Activated CD8-positive, alpha-beta memory T cell treated with anti-CD3 and anti-CD28 coated beads for 48 hours (primary cell): ENCODE measurements at places on chromosomes 1 and 21.

DNA sequence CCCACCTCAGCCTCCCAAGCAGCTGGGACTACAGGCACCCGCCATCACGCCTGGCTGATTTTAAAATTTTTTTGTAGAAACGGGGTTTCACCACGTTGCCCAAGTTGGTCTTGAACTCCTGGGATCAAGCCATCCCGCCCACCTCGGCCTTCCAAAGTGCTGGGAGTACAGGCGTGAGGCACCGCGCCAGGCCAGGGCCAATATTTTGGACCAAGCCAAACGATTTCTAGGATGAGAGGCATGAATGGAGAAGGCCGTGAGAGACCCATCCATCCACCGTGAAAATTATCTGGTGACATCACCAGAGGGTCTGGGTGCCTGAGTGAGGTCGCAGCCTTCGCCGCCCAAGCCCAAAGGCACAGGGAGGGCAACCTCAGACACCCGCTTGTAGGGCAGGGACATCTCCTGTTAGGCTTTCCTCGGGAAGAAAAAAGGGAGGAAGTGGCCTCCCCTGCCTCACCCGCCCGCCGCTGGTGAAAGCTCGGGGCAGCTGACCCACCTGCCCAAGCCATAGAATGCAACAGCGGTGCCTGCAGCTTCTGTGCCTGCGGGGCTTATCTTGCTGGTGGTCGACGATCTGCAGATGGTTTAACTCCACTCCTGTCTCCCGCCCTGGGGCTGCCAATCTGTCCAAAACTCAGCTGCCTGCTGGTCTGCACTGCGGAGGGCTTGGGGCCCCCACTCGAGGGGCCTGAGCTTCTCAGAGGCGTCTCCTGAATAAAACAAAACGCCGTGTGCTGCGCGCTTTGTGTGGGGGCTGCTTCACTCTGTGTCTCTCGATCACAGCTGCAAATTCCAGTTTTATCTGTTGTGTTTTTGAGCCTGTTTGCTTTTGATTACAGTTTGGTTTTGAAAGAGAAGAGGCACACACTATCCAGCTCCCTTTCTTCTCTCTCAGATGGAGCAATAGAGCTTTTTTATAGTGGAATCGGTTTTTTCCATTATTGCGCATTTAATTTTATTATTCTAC is 85.8 kb downstream of the MRPS6 start:
- DNase-seq: no peak

DNA sequence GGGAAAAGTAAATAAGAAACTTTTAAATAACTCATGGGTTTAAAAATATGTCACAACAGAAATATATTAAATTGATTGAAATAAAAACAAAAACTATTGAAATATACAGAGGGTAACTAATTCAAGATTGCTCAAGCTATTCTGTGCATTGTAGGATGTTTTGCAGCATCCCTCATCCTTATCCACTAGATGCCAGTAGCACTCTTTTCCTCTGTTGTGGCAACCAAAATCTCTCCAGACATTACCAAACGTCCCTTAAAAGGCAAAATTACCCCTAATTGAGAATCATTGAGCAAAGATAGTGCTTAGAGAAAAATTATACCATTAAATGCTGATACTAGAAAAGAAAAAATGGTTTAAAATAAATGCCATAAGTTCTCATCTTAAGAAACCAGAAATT is 682.6 kb downstream of the RWDD3 start:
- no peak for DNase-seq

- DNase-seq: no peak
Measured at GRCh38 chr1:15429701-15430149, 8.5 kb upstream of the CTRC start.

DNA sequence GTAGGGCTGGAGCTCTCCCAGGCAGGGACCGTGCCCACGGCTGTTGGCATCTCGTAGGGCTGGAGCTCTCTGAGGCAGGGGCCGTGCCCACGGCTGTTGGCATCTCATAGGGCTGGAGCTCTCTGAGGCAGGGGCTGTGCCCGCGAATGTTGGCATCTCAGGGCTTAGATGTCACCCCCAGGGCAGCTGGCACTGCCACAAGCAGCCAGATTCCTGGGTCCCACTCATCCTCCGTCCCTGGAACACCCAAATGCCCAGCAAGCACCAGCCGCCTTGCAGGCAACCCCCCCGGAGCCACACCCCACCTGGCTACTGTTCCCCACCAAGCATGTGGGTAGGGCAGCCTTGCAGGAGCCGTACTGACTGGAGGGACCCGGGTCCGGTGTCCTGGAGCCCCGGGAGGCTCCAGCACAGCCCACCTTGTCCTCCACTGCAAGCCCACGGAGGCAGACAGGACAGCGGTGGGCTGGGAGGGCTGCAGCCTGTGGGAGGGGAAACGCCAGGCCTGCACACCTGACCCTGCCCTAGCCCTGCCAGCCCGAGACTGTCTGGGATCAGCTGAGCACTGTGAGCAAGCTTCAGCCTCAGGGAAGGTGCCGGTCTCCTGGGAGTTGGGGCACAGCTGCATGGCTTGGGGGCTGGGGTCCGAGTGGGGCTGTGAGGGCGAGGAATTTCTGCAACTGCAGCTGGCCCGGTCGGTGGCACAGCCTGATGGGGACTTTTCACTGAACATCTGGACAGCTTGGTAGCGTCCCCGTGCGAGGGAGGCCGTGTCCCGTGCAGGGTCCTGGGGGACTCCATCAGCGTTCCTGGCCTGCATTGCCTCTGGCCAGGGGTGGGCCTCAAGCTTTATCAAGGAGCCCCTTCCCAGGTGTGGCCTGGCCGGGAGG is 53.6 kb downstream of the COL18A1 start:
- DNase-seq: no peak

GRCh38 chr21:44628707-44629391 is 2.0 kb downstream of the KRTAP10-9 start:
- DNase-seq: no peak

DNA sequence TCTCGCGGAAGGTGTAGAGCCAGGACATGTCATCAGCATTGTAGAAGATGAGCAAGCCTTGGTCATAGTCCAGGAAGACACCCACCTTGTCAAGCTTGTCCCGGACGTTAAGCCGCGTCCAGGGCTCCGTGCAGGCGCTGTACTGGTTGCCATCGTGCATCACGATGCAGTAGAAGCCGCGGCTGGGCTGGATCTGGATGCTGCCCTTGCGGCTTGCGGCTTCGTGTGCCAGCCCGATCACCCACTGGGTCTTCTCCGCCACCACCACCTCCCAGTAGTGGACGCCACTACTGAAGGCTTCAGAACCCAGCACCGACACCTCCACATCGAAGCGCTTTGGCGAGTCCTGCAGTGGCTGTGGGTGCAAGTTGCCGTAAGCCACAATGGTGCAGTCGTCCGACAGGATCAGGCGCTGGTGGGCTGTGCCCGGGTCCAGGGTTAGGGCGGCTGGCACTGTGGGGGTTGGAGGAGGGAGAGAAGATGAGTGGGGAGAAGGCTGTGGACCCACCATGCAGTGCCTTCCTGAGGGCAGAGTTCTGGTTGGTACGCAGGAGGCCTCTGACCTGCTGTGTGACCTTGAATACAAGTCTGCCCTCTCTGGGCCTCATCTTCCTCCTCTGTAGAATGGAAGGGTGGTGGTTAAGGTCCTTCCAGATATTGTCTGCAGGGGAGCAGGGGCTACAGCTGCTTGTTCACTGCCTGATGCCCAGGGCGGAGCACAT is 34.4 kb downstream of the TRIM62 start:
- no peak for DNase-seq

DNA sequence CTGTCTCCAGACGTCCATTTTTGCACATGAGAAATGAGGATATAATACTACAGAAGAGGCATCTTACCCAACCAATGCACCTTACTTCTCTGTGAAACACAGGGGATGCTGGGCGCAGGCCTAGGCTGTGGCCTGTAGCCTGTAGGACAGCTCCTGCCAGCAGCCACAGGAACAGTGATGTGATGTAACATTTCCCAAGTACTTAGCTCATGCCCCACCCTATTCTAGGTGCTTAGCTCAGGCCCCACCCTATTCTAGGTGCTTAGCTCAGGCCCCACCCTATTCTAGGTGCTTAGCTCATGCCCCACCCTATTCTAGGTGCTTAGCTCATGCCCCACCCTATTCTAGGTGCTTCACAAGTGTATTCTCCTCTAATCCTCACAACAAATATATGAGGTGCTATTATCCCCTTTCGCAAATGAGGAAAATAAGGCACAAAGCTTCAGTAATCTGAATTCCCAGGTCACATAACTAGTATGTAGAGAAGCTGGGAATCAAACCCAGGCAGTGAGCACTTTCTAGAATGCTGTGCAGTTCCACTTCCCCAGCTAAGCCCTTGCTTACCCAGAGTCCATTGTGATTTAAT is 4.6 kb upstream of the NAXE start:
- DNase-seq: no peak

- DNase-seq: no peak
Measured at GRCh38 chr21:32452641-32453040, 40.1 kb downstream of the EVA1C start.

- DNase-seq: no peak
Measured at GRCh38 chr1:228929476-228930027, 194.3 kb downstream of the RHOU start.

- DNase-seq: peak; percentile 56
Measured at GRCh38 chr1:200888349-200888838, 6.3 kb upstream of the INAVA start.

DNA sequence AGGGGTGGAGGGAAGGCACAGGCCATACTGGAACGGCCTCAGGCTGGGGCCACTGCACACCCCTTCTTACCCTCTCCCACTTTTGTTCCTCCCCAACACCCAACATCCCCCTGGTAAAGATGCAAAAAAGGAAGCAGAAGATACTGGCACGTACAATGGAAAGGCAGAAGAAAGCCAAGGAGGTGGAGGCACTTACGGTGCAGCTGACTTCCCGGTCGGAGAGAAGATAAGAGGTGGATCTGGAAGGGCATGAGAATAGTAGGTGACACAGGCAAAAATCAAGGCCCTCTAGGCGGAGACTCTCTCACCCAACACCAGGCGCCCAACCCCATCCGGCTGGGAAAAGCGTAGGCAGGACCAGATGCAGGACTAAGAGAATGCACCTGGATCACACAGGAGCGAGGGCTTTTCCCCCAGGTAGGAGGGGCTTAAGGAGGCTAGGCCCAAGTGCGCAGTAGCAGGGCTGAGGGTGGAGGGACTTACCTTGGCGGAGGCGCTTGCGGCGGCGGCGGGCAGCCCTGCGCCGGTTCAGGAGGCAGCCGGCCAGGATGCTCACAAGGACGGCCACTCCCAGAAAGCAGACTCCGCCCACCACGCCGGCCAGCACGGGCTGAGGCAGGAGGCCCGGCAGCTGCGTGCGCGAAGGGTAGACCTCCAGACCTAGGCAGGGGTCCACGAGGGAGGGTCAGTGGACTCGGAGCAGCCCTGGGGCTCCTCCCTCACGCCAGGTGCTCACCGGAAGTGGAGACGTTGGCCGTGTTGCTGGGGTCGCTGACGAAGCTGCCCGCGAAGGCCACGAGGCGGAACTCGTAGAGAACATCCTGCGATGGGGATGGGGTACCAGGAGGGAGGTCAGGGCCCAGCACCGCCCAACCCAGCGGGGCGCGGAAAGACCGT is 4.1 kb upstream of the TAGLN2 start:
- DNase-seq: no peak

DNA sequence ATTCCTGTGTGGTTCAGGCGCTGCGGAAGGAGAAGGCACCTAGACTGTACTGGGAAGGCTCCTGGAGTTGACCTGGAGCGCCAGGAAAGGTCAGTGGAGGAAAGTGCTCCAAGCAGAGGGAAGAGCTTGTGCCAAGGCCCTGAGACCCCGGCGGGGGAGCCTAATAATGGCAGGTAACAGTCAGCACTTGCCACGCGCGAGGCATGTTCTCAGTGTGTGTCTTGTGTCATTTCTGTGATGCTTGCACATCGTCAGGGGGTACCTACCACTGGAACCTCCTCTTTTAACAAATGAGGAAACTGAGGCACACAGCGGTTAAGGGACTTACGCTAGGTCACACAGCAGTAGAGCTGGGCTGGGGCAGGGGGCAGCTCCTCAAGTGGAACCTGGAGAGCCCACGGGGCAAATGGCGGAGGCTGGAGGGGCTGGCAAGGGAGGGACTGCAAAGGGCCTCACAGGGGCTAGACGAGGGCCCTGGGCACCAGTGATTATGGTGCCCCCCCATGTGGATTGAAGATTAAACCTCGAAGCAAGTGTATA is 976 bp upstream of the BMP8B start:
- no peak for DNase-seq

GRCh38 chr1:218301217-218301616 is 16.1 kb downstream of the RRP15 start:
- DNase-seq: no peak

- no peak for DNase-seq
Measured at GRCh38 chr1:151367658-151368392, 4.7 kb downstream of the SELENBP1 start.

- no peak for DNase-seq
Measured at GRCh38 chr1:33848205-33848937, 15.5 kb upstream of the HMGB4 start.

GRCh38 chr1:46077644-46078043 is 54.8 kb downstream of the PIK3R3 start:
- DNase-seq: no peak

- no peak for DNase-seq
Measured at GRCh38 chr1:39672551-39672947, 642 bp upstream of the NT5C1A start.

DNA sequence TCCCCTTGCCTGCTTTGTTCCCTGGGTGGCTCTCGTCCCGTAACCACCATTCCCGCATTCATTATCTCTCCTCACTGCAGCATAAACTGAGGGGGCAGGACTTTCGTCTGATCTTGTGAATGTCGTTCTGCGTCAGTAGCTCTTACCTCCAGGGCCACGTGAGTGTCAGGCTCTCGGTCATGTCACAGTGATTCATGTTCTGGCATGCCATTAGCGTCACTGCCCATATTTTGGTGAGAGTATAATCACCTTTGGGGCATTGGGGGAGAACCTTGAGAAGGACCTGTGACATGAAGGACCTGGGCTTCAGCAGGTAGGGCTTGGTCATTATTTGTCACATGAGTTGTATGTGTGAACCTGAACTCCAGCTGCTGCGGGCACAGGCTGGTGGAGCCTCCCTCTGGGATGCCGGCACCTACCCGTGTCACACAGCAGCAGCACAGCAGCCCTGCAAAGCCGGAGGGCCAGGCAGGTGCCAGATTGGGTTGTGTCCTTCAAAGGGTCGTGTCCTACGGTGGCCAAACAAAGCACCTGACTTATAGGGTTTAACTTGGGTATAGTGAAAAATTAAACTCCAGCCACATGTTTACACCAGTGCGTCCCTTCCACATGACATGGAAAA is 68.5 kb downstream of the BACE2 start:
- DNase-seq: no peak

DNA sequence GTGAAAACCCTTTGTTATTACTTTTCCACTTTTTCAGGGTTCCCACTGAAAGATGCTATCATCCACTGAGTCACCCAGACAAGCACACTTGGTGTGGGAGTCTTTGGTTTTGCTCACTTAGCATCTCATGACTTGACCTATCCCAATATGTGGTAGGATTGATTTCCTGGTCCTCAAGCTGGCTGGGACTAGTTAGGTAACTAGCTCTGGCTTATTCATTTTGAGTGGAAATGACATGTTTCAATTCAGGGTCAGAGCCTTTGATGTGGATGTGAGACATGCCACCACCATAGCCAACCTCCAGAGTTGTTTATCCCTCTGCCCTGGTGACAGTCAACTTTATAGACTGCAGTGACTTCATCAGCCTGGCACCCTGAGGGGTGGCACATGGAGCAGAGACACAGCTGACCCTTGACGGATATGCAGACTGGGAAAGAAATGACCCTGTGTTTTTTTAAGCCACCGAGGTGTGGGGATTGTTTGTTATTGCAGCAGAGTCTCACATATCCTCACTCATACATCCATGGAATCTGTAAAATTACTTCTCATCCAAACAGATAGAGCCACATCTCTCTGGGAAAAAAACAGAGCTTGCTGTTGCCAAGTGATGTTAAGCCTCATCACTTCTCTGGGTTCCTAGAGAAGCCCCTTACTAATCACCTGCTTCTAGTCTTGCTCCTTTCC is 699.9 kb downstream of the MATN1 start:
- no peak for DNase-seq

GRCh38 chr21:44377922-44378645 is 24.7 kb downstream of the TRPM2 start:
- no peak for DNase-seq
